Urinary bladder (tissue), 4 donors: ENCODE measurements at places on chromosomes 7 and 10. TPM values are rescaled to one million over a fixed set of nuclear protein-coding genes. Genes with fewer than 3 reads are reported as not detected.

GRCh38 chr10:6071181-6072175 is 9.3 kb upstream of the IL2RA start:
- no peak for DNase-seq

- DNase-seq = no peak
These were observed 59.4 kb upstream of the ZNF438 start for GRCh38 chr10:31090894-31091607.

DNA sequence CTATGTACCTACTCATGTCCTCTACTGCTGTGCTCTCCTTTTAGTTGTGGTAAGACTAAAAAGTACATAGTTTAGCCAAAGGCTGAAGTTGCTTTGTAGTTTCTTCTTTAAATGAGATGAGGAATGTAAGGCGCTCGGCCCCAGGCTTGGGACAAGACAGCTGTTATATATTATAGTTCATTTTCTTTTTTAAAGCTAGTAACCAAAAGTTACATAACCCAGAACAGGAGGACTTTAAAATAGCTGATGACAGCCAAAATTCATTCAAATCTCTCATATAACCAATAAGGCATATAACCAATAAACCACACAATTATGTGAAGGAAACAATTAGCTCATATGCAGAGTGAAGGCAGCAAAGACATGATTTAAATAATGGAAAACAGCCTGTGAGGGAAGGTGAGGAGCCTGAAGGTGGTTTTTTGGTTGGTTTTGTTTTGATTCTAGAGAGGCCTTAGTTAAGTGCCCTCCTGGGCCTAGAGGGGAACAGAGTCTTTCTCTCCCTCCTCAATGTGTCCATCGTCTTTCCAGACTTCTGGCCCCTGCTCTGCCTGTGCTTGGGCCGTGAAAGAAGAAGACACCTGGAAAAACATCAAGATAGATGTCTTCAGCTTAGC is 35.8 kb downstream of the SLC26A4 start:
- no peak for DNase-seq

GRCh38 chr10:95604630-95605029 is 43.5 kb upstream of the SORBS1 start:
- DNase-seq = no peak

DNA sequence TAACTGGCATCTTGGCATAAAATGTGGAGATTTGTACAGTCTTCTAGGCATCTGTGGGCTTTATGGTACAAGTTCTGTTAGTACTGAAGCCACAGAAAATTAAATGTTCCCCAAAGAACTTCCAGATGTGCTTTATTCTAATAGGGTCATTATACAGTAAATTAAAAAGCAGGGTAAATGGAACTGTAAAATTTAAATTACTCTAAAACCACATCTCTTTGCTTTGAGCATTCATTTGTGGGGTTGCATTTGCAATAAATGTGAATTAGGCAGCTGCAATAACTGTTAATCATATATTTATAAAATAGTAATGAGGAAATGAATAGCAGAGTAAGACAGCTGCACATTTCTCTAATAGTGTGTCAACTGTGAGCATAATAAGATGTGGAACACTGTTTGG is 151.5 kb downstream of the BUB3 start:
- DNase-seq = no peak

Gene ADAM12
- total RNA-seq = 95.0 TPM

DNA sequence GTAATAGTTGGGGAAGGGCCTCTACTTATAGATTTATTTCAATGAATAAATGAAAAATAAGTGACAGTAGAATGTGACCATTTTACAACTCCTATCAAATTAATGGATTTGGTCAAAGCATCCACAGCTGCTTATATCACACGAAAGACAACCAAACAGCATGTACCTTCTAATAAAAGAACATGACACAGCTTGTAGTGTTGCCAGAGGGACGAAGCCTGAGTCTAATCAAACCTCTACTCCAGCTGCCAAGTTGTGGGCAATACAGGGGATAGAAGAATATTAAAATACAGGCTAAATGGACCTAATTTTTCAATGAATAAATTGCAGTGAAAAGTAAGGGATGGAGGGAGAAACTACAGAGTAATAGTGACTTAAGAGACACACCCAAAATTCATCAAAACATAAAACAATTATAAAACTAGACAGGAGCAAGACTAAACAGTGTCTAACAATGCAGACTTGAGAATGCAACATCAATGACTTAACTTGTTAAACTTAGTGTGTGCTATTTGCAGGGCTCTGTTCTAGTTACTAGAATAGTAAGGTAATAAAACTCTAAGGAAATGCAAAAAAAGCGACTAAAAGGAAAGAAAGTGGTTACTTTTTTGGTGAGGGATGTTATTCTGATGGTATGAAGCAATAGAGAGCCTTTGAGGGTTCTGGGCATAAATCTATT is 853.8 kb downstream of the GRM8 start:
- no peak for DNase-seq

- no peak for DNase-seq
These were observed 280.9 kb upstream of the LYZL1 start for GRCh38 chr10:29007748-29008610.

- DNase-seq = no peak
These were observed 181.7 kb downstream of the MYOF start for GRCh38 chr10:93300288-93300917.

DNA sequence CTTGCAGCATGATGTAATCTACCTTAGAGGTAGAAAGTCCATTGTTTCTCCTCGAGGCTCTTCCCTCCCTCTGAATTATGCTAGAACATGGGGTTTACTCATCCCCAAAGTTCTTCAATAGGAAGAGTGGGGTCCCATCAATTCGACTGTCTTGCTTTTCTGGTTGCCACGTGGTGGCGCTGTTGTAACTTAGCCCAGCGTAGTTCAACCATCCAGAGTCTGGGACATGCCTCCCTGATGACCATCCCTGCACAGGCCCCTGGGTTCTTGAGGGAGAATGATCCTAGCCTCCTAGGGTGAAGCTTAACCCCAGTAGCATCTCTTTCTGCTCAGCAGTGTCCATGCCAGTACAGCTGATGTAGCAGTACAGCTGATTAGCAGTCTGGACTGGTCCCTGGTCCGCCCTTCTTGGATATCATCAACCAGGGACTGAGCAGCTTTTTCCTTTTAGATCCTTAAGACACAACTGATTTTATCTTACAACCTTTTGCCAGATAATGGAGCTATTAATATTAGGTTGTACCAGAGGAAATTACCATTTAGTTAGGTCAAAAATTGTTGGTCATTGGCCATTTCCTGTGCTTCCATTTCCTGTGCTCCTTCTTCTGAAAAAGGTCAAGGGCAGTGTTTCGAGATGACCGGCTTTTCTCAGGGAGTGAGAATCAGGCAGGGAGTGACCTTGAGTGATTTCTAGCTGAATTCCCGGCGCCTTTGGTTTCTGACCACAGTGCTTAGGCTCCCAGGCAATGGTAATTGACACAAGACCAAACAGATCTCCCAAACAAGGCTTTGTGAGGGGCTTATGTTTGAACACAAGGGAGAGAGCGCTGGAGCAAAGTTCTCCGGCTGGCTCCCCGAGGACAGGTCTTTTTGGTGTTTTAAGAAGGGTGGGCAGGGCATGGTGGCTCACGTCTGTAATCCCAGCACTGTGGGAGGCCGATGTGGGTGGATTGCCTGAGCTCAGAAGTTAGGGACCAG is 65.4 kb downstream of the TACC2 start:
- DNase-seq = no peak

GRCh38 chr10:63521416-63522276 is 445 bp downstream of the REEP3 start:
- DNase-seq = peak; percentile 47
